ENCODE measurements at places on chromosomes 7 and 10.

GRCh38 chr7:80517282-80517747 is 5.5 kb upstream of the GNAT3 start:
- no peak for DNase-seq

- no peak for DNase-seq
Measured at GRCh38 chr10:45592926-45593325, 79.6 kb downstream of the ZFAND4 start.

DNA sequence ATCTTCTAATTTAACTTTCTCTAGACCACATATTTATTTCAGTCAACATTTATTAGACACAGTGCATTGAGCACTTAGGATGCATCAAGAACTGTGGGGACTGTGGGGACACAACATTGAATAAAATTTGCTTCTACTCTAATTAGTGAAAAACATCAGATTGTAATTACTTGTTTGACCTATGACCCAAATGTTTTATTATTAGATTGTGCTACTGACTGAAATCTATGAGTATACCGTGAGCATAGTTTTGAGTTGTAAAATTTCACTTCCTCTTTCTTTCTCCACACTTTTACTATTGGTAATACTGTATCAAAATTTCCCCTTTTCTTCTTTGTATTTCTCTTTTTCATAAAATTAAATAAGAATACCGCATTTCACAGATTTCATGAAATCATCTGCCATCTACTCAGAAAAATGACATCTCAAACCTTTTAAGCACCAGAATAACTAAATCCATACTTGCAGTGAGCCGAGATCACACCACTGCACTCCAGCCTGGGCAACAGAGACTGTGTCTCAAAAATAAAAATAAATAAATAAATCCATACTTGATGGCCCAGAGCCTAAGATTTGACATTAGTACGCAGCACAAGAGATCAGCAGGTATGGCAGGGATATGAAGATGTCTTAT is 25.4 kb upstream of the INPP5F start:
- no peak for DNase-seq

DNA sequence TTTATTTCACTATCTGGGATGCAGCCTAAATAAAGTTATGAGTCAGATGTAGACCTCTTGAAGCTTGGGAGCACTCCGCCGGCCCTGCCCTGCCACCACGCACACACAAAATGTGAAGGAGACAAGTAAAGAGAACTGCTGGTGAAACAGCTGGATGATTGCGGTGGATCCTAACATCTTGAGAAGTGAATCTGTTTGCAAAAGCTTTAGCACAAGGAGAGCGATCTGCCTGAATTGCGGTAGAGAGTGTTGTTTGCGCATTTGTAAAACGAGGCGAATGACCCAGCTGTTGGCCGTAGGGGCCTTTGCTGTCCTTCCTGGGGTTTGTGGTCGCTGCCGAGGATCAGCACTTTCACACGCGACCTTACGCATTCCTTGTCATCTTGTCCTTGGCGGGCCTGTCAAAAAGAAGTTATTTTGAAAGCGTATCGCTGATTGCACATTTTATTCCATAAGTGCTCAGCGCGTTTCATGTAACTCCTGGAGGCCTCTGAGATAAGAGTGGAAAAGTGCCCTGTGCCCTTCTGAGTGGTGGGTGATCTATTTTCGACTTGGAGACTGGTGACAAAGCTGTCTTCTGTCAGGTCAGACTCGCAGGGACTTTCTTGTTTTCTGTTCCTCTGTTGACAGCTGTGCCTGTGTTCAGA is 40.8 kb downstream of the RBM20 start:
- peak; percentile 30 for DNase-seq

- no peak for DNase-seq
Measured at GRCh38 chr7:155027879-155028278, 25.0 kb upstream of the PAXIP1 start.

DNA sequence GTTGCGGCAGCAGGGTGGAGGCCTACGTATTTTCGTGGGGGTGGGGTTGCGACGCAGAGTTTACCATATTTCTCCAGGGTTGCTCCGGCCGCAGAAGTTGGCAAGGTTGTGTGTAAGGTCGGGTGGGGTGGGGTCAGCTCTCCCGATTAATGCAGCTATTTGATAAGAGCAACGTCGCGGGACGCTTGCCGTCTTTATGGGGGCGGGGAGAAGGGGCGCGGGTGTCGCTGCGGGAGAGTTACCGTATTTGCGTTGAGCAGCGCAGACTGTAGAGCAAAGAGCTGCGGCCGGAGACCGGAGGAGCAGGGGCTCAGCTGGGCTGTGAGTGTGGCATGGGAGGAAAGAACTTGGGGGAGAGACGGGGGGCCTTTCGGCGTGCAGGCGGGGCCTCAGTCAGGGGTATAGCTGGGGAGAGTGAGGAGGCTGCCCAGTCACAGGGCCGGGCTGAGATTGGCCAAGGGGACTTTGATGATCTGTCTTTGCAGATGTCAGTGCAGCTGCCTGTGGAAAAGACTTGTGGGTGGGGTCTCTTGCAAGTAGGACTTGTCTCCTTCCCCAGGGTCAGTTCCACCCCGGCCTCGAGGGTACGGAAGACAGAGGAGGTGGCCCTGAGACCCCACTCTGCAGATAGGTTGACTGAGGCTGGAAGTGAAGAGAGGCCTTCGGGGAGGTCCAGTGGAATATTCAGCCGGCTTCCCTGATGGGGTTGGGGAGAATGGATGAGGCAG is 26.6 kb downstream of the ZNF775 start:
- peak; percentile 64 for DNase-seq

DNA sequence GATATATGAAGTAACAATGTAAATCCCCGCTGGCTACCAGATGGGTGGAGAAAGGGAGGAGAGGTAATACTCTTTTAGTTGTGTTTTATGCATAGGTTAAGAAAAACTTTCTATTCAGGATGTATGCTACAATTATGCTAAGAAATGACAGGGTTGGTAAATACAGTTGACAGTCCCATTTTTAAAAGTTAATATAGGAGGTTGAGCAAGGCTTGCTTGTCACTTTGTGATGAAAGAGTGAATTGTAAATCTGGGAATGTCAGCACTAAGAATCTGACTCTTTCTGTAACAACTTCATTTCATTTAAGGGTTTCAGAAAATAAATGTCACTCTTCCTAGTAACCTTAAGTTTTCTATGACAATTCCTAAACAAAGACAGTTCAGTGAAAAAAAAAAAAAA is 59.8 kb downstream of the PTPRZ1 start:
- no peak for DNase-seq

GRCh38 chr10:16653224-16653623 is 131.5 kb upstream of the C1QL3 start:
- DNase-seq = no peak

DNA sequence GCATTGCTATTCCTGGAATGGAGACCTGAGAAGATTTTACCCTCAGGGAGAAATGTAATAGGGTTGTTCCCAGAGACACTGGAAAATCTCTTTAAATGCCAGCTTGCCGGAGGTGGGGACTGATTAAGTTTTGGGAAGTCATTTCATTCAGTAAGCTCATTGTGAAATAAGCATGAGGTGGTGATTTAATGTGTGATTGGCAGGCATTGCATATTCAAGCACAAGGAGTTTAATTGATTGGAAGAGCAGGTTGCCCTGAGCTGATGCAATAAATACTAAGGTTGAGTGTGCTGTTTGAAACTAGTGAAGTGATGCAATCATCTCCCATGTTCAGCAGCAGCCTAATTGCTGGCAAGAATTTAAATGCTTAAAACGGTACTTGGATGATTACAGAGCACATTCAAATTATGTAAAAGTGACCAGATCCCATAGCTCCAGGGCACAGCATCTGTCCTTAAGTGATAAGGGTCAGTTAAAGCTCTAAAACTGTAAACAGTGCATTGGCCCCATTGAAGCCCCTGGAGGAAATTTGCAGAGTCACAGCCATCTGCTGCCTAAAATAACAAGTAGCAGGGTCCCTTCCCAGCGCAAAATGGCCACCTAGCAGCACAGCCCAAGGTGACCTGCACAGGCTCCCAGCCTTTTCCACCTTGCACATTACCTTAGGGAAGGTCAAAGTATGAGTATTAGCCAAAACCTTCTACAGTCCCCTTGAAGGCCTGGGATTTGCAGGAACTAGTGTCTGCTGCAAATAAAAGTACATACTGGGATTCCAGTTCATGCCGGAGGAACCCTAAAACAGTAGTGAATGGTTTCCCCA is 92.1 kb downstream of the CCDC71L start:
- DNase-seq = peak; percentile 12

- DNase-seq = no peak
Measured at GRCh38 chr7:113141803-113142202, 23.4 kb upstream of the SMIM30 start.

- no peak for DNase-seq
Measured at GRCh38 chr10:47223236-47223635, 76.8 kb upstream of the GDF10 start.

DNA sequence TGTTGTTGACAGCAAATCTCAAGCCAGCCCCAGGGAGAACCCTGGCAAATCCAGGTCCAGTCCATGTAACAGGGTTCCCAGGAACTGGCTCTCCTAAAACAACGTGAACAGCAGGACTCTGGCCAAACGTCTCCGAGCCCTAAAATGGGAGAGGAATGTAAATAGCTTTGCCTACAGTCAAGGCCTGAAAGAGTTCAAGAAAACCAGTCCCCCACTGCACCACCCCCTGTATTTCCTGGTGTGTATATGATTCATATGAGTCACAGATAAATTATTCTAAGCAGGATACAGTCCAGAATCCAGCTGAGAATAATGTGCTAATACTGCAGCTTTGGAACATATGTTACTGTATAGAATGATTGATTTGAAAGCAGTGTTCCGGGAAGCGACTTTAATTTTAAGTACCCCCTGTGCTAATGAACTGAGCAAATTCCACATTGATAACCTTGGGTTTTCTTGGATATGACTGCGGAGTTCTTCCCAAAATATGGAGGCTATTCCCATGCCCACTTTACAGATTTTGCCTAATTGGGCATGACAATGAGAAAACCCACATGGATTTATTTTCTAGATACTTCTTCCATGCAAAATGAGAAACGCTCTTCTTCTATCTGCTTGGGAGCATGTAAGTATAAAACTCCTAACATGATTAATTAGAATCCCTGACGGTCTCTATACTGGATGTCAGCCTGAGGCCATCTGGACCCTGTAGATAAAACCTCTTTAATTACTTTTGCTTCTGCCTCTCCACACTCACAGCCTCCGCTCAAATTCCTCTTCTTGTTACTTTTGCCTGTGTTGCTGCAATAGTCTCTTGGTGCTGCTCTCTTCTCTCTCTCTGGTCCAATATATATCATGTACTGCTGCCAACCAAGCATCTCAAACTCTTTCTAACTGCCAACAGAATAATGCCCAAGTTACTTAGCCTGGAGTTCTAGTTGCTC is 50.2 kb downstream of the LAMB4 start:
- DNase-seq = peak; percentile 77

GRCh38 chr10:16965344-16965616 is 148.1 kb upstream of the RSU1 start:
- peak; percentile 59 for DNase-seq

DNA sequence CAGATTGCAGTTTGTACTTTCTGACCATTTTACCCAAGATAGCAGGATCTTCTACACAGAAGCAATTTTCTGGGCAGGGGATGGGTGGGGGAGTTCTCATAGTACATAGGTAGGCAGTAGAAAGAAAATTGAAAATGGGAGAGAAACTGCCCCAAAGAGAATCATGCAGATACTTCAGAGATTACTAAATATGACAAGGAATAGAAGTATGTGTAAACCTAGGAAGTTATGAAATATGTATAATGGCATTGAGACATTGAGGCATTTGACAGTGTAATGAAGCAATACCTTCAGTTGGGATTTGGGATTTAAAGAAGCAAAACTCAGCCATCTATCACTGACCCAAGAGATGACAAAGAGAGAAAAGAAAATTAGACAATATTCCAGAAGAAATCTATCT is 233.0 kb downstream of the PTN start:
- DNase-seq = no peak

- DNase-seq = no peak
Measured at GRCh38 chr7:130917669-130918128, 183.7 kb upstream of the KLF14 start.

GRCh38 chr10:19532411-19532810 is 283.8 kb upstream of the PLXDC2 start:
- no peak for DNase-seq

GRCh38 chr7:148905093-148905666 is 21.1 kb upstream of the EZH2 start:
- no peak for DNase-seq

GRCh38 chr10:87608756-87609155 is 50.9 kb upstream of the PAPSS2 start:
- peak; percentile 43 for DNase-seq

DNA sequence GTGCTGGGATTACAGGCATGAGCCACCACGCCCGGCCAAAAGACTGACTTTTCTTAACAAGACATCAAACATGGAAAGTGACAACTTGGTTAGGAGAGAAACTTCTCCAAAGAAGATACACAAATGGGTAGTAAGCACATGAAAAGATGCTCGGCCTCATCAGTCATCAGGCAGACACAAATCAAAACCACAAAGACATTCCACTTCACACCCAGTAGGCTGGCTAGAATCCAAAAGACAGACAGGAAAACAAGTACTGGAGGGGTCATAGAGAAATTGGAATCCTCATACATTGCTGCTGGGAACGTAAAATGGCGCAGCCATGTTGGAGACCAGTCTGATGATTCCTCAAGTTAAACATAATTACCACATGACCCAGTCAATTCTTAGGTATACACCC is 16.4 kb downstream of the SEPHS1 start:
- no peak for DNase-seq

DNA sequence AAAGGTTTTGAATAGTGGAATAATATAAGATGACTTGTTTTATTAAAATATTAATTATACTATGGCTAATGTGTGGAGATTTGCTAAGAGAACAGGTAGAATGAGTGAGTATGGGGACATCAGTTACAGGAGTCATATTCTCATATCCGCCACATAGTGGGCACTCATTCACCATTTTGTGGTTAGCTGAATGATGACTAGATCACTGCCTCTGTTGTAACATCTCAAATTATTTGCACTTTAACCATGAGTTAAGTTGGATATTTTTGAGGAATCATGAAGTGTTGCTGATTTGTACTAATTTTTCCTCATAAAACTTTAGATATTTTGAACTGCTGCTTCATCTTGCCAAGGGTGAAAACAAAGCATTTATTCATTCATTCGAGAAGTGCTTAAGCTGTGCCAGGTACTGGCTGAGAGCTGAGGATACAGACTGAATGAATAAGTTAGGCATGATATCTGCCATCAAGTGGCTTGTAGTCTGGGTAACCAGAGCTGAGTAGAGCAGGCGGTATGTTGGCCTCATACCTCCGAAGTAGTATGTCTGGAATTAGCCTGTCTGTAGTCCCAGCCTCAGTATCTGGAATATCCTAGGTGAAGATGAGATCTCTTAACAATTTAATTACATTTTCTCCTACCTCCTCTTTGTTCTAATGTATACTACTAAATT is 100.5 kb downstream of the ZEB1 start:
- DNase-seq = no peak

DNA sequence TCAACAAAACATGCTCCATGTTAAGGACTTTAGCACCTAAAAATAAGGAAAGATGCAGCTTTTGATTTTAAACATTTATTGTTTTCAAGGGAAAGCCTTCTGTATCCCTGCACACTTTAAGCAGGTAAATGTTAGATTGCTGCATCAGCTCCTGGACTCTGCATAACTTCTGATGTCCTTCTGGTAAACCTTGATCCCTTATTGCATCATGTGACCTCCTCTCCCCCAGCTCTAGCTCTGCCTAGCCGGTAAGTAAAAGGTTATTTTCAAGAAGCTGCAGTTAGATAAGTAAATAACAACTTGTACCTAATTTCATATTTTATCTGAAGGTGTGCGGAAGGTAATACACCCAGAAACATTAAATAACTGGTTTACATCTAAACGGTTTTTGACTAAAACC is 37.5 kb downstream of the PDK4 start:
- DNase-seq = no peak

GRCh38 chr10:131422731-131423130 is 111.2 kb upstream of the TCERG1L start:
- DNase-seq = no peak
